ENCODE measurements at places on chromosomes 7 and 10.

DNA sequence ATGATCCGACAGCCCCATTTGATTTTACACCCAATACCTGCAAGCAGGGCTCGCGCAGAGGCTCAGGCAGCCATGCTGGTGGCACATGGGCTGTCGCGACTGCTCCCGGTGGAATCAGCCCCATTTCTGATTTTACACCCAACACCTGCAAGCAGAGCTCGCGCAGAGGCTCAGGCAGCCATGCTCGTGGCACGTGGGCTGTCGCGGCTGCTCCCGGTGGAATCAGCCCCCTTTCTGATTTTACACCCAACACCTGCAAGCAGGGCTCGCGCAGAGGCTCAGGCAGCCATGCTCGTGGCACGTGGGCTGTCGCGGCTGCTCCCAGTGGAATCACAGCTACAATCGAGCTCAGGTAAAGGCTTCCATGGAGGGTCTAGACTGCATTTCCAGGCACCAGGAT is 244.1 kb downstream of the PTPRN2 start:
- no peak for DNase-seq

- peak; percentile 73 for DNase-seq
These were observed 9.9 kb downstream of the ZNF511 start for GRCh38 chr10:133318494-133319127.

DNA sequence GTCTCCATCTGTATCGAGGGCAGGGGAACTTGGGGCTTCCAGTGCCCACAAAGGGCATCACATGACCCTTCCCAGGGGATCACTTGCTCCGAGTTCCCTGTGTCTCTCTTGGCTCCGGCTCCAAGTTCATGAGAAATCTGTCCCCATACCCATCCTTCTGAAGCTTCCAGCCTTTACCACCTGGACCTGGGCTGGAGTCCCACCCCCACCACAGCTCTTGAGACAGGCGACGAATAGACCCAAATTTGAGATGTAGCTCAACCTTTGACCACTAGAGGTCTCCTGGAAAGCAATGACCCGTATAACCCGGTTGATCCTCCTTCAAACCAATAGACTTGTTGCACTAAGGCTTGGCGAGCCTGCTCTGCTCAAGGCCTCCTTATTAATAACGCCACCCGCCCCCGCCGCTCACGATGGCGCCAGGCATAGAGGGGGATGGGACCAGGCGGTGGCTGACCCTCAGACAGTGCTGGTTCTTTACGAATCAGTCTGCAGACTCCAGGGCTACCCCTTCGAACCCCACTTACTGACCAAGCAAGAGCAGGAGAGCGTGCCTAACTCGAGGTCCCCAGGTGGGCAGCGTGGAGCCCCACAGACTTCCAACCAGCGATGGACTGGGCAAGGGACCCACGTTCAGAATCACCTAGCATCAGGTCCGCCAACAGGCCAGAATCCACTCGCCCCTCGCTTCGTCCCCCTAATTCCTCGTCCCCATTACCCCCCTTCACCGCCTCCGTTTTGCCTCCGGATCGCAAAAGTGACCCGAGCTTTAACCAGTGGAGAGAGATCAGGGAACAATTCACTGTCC is 4.4 kb upstream of the ARID5B start:
- DNase-seq: peak; percentile 68

DNA sequence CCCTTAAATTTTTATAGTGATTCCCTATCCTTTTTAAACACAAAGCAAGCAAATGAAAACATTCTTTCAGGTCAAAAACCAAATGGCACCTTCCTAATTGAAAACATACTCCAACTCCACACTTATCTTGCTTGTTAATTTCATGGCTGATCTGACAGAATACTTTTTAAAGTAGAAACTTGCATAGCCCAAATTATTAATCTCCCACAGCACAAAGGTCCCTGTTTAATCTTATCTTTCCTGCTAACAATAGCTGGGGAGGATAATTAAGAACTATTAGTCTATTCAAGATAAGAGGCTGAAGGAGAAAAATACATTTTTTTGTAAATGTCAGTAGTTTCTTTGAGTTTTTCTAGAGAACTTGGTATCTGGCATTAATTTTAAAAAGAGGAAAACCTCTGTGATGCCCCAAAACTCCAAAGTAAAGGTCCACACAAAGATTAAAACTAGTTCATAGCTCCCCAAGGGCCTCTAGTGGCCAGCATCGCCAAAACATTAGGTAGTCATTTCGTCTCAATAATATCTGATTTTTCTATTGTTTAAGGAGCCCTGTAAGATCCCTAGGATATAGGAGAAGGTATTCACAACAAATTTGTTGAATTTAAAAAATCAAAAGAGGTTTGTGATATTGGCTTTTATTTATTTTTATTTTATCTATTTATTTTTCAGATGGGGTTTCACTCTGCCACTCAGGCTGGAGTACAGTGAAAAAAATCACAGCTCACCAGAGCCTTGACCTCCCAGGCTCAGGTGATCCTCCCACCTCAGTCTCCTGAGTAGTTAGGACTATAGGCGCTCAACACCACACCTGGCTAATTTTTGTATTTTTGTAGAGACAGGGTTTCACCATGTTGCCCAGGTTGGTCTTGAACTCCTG is 14.7 kb downstream of the CDNF start:
- peak; percentile 40 for DNase-seq

DNA sequence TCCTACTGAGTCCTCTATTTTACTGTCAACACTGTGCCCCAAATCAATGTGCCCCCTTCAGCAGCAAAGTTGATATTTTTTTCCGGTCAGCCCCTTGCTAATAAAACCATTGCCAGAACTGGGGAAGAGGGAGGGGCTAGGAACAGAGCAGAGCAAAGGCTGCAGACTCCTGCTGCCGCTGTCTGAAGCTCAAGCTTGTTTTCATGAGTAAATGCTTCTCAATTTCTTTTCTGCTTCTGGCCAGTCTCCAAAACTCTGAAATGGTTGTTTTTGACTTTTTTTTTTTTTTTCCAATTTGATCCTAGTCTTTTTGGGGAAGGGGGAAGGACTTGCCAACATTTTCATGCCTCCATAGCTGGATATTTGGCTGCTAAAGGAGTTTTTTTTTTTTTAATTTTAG is 26.7 kb upstream of the PROSER2 start:
- DNase-seq: no peak

GRCh38 chr10:91206837-91207474 is 13.5 kb upstream of the PCGF5 start:
- no peak for DNase-seq

- DNase-seq: no peak
These were observed 308.8 kb upstream of the ZNF32 start for GRCh38 chr10:43957267-43958070.

DNA sequence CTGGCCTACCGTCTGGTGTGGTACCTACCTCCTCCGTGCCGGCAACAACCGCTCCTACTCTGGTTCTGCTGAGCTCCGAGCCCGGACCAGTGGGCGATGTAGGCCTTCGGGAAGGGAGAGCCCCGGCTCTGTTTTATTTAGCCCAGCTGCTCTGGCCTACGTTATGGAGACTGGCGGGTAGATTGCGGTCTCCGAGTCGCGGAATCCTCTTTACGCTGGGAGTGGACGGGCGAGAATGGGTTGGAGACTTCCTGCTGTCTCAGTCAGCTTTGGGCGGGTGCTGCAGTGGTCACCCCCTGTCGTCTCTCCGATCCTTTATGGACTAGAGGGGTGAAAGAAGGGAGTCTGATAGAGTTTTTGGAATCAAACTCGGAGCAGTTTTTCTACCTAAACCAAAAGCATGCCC is 406 bp downstream of the CBLL1 start:
- no peak for DNase-seq

- no peak for DNase-seq
These were observed 1314.2 kb upstream of the LRRTM3 start for GRCh38 chr10:65611592-65611991.

DNA sequence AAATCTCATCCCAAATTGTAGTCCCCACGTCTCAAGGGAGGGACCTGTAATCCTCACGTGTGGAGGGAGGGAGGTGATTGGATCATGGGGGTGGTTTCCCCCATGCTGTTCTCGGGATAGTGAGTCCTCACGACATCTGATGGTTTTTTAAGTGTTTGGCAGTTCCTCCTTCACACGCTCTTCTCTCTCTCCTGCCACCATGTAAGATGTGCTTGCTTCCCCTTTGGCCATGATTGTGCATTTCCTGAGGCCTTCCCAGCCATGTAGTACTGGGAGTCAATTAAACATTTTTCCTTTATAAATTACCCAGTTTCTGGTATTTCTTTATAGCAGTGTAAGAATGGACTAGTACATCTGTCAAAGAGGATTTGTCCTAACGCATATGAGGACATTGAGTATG is 59.5 kb downstream of the RGS10 start:
- peak; percentile 56 for DNase-seq

- peak; percentile 61 for DNase-seq
These were observed 101.8 kb upstream of the RET start for GRCh38 chr10:42975005-42975493.

DNA sequence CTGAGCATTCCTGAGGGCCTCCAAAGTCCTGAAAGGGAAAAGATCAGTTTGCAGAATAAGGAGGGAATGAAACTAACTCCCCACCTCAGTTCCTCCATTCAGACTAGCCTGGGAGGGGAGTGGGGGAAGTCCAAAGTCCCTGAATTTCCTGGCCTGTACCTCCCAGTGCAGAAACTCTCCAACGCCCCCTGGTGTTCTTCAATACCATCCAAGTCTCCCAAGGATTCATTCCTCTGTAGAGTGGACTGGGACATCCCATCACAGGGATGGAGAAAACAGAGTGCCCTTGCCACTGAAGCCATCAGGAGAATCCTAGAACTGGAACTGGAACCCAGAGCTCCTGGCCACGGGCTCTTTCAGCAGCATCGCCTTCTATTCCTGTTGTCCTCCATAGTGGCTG is 1.6 kb upstream of the COL13A1 start:
- DNase-seq: no peak

DNA sequence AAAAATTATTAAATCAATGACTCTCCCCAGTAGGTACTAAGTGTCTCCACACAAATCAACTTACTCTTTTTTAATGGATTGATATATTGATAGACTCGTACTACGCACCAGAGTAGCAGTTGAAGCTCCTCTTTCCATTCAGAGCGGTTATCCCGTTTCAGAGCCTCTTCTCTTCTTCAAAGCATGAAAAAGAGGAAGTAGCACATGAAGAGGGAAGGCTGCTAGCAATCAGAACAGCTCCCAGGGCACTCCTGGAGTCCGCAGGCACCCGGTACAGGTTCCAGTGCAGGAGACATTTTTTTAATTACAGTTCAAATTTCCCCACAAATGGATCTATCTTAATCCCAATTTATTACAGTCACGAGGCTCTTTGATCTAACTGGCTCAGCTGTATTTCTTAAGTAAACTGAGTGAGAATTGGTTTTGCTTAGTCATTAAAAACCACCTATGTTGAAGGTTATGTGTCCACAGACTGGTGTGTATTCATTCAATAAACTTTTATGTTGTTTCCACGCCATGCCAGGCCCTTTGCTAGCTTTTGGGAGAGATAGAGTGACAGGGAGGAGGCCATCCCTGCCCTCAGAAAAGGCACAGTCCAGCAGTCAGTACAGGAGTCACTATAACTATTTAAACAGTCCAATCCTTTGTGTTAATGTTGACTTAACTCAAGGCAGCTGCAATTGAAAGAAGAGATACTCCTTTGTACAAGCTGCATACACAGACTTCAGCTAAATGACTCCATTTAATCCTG is 32.1 kb upstream of the CALN1 start:
- DNase-seq: peak; percentile 34

DNA sequence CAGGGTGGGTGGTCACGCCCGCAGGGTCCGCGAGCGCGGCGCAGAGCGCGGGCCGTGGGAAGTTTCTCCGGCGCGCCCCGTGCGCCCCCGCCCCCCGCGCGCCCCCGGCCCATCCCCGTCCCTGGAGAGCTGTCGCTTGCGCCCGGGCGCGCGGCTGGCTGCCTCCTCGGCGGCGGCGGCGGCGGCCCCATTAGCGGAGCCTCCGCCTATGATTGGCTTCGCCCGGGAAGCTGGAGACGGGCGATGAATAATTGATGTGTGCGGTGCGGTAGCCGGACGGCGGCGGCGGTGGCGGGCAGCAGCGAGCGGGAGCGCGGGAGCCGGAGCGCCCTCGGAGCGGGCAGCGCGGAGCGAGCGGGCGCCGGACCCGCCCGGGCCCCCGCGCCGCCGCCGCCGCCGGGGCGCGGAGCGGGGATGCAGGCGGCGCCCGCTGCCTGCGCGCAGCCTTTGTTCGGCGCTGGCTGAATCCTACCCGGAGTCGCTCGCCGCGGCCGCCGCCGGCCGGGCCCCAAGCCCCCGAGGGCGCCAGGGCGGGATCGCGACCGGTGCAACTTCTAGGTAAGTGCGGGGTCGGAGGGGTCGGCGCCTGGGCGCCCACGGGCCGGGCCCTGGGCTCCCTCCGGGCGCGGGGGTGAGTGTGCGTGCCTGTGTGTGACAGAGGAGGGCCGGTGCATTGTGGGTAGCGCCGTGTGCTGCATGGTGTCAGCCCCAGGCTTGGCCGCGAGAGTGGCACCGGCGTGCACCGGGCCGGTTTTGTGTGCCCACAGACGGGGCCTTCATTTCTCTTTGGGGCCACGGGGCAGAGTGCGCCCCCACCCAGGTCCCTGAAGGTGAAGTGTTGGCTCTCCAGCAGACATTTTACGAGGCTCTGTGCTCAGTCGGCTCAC is 103.8 kb upstream of the PPIF start:
- peak; percentile 70 for DNase-seq

- DNase-seq: no peak
These were observed 10.9 kb downstream of the AQP1 start for GRCh38 chr7:30922596-30922995.

GRCh38 chr7:47191876-47192291 is 390.0 kb downstream of the TNS3 start:
- no peak for DNase-seq
